Fibroblast of gingiva (primary cell): ENCODE measurements at places on chromosomes 7 and 10.

DNA sequence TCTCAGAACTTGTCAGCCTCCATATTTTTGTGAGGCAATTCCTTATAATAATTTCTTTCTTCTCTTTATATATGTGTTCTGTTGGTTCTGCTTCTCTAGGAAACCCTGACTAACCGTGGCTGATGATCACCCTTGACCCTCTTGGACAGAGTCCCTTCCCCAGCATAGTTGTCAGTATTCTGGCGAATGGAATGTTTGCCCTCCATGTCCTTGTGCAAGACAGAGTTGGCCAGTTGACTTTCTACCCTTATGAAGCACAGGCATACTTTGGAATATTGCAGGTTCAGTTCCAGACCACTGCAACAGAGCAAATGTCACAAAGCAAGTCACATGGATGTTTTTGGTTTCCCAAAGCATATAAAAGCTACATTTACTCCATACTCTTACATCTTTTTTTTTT lies 297.7 kb upstream of the SHH start:
- DNase-seq: no peak

DNA sequence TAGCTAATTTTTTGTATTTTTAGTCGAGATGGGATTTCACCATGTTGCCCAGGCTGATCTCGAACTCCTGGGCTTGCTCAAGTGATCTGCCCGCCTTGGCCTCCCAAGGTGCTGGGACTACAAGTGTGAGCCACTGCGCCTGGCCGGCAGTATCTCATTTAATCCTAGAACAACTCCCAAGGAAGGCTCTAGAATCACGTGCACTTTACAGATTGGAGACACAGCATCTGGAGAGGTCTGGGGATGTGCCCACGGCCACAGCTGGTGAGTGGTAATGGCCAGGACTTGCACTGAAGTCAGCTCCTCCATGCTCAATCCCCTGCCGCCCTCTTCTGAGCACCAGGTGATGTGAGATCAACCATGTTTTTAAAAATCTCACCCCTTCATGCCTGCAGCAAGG lies 43.1 kb downstream of the CARD11 start:
- DNase-seq: no peak

DNA sequence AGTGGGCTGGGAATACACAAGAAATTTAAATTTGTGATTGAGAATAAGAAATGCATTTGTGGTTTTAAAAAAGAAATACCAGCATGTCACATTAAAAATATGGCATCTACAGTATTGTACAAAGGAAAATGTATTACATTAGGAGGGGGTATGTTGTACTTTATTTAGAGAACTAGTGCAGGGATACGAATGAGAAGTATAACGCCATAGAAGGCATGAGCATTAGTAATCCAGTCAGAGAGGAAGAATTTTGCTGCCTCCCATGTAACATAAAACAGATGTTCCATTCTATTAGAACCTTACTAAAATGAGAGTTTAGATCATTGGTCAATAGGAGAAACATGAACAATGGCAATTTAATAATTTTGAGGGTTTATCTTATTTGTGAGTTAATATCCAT lies 182.2 kb downstream of the ADK start:
- peak; percentile 82 for DNase-seq

- peak; percentile 39 for DNase-seq
Observed at GRCh38 chr10:6924166-6924565, 344.1 kb upstream of the PRKCQ start.

DNA sequence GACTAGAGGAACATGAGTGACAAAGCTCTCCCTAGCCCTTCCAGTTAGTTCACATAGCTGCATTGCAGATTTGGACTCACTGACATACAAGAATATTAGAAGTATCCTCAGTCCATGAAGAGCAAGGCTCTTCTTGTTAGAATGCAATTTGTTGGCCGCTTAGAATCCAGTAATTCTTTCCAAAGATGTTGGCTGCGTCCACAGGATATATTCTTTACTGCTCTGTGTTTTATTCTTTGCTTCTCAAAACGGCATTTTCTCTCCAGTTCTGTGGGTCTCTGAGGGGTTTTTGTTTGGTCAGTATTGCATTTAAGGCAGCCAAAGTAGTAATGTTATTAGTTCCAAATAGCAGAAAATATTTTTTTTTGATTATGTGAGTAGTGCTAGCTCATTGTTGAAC lies 588.6 kb downstream of the DNAJB9 start:
- no peak for DNase-seq

GRCh38 chr7:136194878-136195277 lies 217.7 kb upstream of the MTPN start:
- DNase-seq: no peak

- no peak for DNase-seq
Observed at GRCh38 chr10:71795248-71795647, 21.9 kb upstream of the VSIR start.

GRCh38 chr7:100710452-100710851 lies 4.5 kb downstream of the POP7 start:
- no peak for DNase-seq

DNA sequence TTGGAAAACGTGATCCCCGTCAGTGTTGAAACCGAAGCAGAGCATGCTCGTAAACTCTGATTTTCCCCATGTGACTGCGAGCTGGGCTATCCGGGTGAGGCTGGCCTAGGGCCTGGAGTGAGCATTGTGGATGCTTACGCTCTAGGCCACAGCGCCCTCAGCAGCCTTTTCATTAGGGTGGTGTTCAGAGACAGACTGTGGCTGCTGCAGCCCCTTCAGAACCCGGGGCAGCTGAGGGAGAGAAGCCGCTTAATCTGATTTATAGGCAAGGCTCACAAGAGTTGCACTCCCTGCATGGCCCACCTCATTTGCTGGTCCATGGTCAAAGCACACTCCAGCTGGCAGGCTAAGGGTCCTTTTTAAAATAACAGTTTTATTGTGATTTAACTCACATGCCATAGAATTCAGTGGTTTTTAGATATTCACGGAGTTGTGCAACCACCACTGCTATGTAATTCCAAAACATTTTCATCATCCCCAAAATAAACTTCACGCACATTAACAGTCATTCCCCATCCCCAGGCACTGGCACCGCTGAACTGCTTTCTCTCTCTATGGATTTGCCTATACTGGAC lies 72.5 kb downstream of the SYPL1 start:
- peak; percentile 89 for DNase-seq

DNA sequence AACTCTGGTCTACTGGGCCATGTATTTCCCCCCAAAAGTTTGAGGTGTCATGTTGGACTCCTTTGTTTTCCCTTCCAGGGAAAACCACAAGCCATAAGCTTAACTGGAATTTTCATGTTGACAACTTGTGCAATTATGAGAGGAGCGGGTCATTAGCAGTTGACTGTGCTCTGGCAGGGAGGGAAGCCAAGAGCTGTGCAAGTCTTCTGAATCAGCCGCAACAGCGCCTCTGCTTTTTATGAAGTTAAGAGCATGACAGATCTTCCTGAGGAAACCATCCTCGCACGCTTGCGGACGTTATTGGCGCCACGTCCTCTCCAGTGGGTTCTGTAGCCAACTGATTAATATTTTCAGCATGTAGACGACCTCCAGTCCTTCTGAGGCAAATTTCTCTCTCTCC lies 148.7 kb upstream of the MKI67 start:
- no peak for DNase-seq

GRCh38 chr7:129149511-129149910 lies 5.0 kb downstream of the TSPAN33 start:
- DNase-seq: no peak

DNA sequence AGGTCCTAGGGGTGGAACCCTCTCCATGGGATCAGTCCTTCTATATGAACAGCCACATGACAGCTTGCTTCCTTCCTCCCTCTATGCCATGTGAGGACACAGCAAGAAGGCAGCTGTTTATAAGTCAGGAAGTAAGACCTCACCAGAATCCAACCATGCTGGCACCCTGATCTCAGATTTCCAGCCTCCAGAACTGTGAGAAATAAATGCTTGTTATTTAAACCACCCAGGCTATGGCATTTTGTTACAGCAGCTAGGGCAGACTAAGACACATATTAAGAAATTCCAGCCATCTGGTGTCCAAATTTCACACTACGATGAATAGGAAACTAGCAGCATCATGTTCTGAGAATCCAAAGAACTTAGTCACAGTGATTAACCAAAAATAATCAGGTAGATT lies 140.1 kb downstream of the ZFAND4 start:
- DNase-seq: no peak
